ENCODE measurements at places on chromosomes 1 and 21.

DNA sequence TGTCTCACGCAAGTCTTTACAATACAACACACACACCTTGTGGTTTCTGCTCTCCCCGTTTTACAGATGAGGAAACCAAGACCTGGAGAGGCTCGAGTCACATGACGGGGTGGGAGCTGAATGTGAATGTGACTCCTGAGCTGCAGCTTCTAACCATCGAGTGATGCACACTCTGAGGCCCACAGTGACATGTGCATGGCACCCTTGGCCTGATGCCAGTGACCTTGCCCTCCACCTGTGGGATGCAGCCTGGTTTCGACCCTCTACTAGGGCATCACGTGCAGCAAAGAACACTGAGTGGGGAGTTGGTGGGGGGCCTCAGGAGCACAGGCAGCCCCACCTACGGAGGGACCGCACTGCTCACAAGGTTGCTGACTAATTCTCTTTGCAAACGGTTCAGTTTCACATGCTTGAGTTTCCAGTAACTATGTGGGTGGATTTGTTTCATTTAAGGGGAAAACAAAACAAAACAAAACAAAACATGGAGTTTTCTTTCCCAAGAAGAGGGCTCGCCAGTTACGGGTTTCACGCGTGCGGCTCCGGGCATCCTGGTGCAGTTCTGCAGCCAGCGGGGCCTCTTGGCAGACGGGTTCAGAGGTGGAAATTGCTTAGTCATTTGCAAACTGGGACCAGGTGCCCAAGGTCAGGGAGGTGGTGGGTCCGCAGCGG lies 22.9 kb downstream of the SPSB1 start:
- peak; percentile 73 for DNase-seq

DNA sequence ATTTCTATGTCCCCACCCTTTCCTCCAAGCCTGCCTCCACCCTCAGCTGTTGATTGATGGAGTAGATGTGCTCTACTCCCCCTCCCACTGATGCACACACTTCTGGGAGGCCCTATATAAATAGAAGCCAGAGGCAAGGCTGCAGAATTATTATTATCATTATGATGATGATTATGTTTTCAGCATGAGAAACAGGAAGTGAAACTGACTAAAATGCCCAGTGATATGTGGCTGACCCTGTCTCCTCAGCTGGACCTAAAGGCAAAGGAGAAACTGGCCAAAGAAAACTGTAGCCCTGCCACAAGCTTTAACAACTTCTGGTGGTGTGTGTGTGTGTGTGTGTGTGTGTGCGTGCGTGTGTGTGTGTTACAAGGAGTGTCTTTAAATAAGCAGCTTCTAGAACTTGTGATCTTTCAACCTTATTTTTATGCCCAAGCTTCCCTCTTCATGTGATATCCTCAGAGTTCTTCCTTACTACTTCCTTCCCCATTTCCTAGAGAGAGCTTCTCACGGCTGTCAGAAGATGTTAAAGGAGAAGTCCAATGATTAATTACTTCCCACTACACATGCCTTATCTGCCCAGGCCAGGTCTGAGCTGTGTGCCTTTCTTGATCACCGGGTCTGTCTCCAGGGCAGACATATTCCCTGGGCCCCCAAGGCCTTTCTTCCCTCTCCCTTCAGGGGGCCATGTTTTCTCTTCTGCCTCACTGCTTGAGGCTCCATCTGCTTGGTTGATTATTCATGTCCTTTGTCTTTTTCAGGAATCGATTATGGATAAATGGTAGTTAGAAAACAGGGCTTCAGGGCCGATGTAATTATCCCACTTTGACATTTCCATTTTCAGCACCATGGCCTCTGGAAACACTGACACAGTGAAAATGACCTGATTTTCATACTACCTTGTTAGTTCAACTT lies 11.6 kb upstream of the MAPKAPK2 start:
- DNase-seq = no peak

DNA sequence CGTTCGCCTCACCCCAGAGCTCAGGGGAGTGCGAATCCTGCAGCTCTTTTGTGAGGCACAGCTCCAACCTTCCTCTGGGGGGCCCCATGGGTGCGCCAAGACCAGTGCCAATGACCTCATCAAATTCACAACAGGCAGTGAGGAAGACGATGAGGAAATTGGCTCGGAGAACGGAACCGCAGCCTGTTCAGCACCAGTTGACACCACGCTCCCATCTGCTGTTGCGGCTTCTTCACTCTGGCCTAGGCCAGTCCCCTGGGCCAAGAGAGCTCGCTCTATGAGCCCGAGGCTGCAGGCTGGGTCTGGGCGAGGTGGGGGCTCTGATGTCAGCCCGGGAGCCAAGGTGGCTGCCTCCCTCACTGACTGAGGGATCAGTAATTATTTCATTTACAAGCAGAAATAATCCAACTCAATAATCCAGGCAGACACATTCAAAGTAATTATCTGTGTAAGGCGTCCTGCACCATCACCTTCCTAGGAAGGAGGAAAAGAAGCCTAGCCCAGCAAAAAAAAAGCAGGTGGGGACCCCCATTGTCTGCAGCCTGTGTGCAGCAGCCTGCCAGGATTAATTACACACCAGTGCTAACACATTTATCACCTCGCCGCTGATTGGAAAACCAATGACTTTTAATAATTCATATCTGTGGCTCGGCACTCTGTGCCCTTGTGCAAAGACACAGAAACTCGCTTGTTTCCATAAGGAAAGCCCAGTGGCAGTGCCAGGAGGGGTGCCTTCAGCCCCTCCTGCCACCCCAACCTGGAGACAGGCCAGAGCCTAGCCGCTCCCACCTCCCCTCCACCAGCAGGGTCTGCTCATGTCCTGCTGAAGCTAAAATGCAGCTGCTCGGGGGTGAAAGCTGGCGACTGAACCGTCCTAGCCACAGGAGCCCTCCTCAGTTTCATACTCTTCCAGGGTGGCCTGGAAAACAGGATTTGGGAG lies 1.9 kb downstream of the PLEKHA6 start:
- no peak for DNase-seq

GRCh38 chr1:54404939-54405897 lies 976 bp downstream of the SSBP3 start:
- DNase-seq = no peak

DNA sequence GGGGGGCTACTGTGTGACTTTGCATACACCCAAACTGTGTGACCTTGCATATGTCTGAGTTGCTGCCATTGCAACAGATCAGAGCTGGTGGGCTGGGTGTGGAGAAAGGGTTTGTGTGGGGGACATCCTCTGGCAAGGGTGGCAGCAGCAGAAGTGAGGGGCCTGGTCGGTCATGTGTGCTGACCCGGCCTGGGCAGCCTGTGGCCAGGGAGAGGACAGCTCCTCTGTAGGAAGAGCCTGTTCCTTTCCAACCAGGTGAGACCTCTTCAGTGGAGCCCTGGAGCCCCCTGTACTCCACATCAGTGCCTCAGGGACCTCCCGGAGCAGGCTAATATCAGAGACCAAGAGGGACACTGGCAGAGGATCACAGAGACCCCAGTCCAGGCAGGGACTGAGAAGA lies 8.3 kb downstream of the PCSK9 start:
- no peak for DNase-seq

DNA sequence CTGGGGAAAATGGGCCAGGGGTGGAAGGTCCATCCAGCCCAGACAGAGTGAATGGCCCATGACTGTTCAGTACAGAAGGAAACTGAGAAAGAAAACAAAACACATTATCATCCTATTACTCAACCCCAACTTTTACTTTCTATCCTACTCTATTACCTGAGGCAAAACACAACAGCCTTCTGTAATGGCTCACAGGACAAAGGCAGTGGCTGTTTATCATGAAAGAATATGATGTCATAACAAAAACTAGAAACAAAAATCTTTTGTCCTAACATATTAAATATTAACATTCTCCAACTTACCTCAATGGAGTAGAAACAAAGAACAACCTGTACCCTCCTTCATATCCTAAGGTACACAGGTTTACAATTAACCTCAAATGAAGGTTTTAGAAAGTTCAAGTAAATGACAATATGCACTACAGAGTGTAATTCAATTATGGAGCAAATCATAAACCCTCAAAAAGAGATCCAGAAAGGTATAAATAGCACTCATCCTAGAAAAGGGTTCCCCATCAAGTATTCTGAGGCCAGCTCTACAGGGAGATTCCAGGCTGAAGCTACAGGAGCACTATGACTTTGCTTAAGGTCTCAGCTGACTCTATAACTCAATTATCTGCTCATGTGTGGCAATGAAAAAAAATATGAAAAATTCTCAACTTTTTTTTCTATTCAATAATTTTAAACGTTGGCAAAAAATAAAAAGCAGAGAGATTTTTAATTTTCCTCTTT lies 15.1 kb downstream of the ELK4 start:
- DNase-seq = no peak

DNA sequence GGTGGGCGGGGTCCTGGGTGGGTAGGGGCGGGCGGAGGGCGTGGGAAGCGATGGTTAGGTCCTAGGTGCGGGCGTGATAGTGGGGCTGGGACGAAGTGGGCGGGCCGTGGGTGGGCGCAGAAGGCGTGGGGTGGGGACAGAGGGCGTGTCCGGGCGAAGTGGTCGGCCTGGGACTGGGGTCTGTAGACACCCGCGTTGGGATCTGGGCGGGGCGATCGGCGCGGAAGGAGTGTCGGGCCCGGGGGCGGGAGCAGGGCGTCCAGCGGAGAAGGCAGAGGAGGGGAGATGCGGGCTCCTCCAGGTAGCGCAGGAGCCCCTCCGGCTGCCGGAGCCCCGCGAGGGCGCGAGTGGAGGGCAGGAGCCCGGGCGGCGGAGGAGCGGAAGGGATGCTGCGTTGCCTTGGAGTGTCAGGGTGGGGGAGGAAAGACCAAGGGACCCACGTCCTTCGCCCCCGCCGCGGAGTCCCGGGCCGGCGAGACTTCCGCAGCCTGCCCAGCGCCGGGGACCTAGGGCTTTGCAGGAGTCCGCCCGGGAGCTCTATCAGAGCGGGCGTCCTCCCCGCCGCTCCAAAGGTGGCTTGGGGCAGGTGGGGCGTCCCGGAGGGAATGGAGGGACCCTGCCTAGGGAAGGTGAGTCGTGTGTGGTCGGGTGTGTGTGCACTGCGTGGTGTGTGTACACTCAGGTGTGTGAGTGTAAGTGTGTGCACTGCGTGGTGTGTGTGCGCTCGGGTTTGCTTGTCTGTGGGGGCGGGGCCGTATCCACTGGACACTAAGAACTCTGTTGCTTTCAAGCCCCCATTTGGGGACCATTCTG lies 27.0 kb upstream of the PRSS38 start:
- DNase-seq = no peak

DNA sequence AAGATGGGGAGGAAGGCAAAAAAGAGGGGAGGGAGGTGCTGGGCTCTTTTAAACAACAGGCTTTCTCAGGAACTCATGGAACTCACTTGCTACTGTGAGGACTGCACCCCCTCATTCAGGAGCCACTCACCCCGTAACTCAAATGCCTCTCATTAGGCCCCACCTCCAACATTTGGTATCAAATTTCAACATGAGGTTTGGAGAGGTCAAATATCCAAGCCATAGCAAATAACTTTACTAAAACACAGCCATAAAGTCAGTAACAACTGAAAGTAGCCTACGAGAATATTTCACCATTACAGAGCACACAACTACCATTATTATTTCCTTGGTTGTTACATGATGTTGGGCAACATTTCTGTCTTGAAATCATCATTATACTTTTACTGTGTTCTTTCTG lies 13.1 kb upstream of the DMRTB1 start:
- DNase-seq = no peak

- no peak for DNase-seq
Measured at GRCh38 chr1:24364975-24365678, 46.0 kb downstream of the GRHL3 start.

GRCh38 chr1:78721136-78721535 lies 71.5 kb downstream of the IFI44 start:
- no peak for DNase-seq

- DNase-seq = no peak
Measured at GRCh38 chr21:35586305-35586704, 474.0 kb downstream of the SETD4 start.

GRCh38 chr21:46128106-46128932 lies 27.1 kb downstream of the FTCD start:
- DNase-seq = no peak

DNA sequence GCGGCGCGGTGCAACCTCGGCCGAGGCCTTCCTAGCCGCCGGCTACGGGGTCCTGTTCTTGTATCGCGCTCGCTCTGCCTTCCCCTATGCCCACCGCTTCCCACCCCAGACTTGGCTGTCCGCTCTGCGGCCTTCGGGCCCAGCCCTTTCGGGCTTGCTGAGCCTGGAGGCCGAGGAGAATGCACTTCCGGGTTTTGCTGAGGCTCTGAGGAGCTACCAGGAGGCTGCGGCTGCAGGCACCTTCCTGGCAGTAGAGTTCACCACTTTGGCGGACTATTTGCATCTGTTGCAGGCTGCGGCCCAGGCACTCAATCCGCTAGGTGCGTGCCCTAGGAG lies 379 bp downstream of the PPCS start:
- peak; percentile 59 for DNase-seq

DNA sequence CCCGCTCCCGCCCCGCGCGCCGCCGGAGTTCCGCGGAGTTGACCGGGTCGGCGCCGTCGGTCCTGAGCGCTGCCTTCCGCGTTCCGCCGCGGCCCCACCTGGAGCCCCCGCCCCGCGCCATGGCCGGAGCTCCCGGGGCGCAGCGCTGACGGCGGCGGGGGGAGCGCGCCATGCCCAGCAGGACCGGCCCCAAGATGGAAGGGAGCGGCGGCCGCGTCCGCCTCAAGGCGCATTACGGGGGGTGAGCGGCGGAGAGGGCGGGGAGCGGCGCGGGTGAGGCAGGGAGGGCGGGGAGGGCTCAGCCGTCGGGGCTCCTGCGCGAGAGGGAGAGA lies 216 bp downstream of the PRKCZ start:
- DNase-seq = no peak

DNA sequence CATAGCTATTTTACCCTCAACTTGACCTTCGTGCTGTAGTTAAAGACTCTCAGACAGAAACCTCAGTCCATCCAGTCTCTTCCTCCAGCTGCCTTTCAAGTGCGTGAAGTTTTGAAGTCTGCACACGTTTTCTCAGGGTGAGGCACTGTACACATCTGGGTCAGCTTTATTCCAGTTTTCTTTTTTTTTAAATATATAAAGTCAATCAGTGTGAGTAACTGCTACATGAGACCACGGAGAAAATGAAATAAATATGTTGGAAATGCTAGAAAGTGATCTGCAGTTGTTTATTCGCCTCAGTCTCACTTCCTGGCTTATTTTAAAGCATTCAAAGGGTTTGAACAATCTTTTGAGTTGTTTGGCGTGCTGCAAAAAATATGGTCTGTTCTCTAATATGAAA lies 135.7 kb downstream of the ROR1 start:
- DNase-seq = no peak

- no peak for DNase-seq
Measured at GRCh38 chr1:23436520-23437354, 12.2 kb upstream of the TCEA3 start.

- DNase-seq = no peak
Measured at GRCh38 chr1:171636141-171636540, 14.1 kb downstream of the MYOCOS start.

All from Jurkat, Clone E6-1 (cell line).